Hematopoietic multipotent progenitor cell treated with erythropoietin and hydrocortisone succinate and interleukin-3 and kit ligand, for 8 days (in vitro differentiated cells): ENCODE measurements at places on chromosomes 12 and 14.

DNA sequence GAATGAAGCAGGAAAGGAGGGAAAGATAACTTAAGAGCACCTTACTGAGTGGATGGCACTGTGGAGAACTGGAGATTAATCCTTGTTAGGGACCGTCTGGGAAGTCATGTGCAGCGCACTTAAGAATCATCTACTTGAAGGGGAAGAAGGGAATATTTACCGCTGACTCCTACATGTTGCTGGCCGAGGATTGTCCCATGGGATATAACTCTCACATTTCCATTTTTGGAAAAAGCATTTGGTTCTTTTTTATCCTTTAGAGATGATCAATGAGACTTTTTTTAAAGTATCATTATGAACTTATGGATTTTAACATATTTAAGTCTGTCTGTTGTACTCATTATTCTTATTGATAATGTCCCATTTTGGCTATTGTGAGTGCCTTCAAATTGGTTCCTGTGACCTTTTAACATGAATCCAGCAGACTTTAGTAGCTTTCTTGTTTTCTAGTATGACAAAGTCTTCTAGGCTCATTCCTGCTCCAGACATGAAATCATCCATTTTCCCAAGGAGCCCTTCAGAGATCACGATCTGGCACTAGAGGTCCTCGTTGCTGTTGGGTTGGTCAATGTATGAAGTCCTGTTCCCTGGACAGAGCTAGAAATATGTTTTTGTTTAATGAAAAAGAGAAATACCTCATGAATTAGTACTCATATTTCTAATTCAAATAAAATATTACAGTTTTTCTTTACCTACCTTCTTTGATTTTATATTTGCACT is 20.2 kb upstream of the FAM234B start:
- DNase-seq, result no peak

DNA sequence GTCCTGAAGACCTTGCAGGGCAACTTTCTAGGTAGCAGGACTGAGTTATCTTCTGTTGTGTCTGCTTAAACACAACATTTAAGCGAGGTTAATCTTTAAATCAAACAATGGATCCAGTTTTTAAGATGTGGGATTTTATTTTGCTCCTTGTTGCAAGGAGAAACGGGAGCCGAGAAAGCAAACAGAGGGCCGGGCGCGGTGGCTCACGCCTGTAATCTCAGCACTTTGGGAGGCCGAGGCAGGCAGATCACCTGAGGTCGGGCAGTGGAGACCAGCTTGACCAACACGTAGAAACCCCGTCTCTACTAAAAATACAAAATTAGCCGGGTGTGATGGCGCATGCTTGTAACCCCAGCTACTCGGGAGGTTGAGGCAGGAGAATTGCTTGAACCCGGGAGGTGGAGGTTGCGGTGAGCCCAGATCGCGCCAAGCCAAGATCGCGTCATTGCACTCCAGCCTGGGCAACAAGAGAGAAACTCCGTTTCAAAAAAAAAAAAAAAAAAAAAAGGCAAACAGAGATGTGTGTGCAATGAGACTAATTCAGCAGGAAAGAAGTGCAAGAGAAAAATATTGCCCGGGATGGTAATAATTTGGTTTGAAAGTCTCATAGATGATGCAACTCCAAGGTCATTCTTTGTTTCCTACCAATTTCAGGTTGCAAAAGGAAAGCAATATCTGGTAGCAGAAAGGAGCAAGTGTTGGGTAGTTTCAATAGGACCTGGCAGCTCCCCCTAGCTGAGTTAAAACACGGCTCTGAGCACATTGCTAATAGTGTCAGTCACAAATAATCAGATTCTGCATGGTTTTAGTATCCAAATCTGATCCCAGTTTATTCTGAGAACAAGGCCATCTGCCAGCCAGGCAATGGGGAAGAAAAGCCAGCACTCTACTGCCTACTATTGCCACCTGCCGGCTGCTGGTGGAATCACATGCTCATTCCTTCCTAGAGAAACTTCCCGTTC is 141.4 kb downstream of the PPM1H start:
- DNase-seq, result peak; percentile 78

GRCh38 chr12:7994731-7995205 is 37.7 kb upstream of the FOXJ2 start:
- no peak for DNase-seq

GRCh38 chr12:57754411-57755193 is at the start of gene MARCHF9:
TSS of gene MARCHF9 (plus strand) at chr12:57755103. CDS start at chr12:57755529, 426 bp downstream.
- DNase-seq, result peak; percentile 60

GRCh38 chr12:28851781-28852180 is 297.3 kb upstream of the FAR2 start:
- DNase-seq, result no peak

DNA sequence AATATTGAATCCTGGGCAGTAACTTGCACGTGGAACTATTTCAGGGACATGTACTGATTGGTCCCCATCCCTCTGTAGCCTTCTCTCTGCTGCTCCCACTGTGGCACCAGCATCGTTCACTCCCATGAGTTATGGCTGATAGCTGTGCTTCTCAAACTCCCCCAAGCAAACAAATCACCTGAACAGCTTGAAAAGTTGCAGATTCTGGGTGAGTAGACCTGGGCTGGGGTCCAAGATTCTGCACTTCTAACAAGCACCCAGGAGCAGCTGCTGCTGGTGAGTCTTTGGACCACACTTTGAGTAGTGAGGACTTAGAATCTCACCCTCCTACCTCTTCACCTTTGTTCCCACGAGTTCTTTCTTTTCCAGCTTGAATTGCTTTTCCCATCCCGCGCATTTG is 49.4 kb upstream of the ZFP36L1 start:
- no peak for DNase-seq

- no peak for DNase-seq
Observed at GRCh38 chr14:63421226-63421625, 102.5 kb upstream of the GPHB5 start.

DNA sequence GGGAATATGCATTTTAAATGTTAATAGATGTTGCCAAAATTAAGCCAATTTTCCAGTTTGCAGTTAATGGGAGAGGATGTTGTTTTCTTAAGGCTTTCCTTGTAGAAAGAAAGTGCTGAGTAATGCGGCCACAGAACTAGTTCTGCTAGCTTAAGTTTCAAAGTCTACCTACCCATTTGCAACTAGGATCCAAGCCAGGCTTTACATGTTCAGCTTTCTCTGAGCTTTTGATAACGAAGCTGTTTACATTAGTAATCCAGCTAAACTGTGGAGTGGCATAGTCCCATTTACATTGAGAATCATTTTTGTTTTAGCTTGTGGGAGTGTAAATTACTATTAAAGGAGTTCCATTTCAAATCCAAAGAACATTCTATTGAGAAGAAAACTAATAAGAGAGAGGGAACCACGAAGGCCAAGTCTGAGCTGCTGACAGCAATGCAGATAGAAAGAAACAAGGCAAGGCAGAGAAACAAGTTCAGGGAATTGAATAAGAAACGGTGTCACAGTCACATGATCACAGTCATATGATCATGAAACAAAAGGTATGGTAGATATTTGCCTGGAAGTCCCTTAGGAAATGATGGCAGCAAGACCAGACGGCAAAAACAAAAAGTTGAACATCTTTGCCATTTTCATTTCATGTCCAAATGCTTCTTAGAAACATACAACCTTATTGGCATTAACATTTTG is 274.9 kb downstream of the PAWR start:
- DNase-seq, result no peak

DNA sequence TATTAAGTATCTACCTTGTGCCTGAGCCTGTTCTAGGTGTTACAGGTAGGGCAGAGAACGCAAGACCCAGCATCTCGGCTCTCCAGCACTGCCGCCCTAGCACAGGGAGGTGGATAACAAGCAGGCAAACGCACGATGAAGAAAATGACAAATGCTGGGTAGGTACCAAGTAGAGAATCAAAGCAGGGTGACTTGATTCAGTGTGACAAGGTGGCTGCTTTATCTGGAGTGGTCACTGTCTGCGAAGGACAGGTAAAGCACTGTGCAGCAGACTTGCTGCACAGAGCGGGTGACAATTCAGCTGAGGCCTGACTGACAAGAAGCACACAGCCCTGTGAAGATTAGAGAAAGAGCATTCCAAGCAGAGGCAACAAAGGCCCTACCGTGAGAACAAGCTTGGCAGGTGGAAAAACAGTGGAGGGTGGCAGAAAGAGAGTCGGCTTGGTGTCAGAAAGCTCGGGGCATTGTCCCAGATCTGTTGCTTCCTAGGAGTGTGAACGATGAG is 12.9 kb downstream of the PRKCH start:
- DNase-seq, result no peak

GRCh38 chr12:62724285-62724684 is 210.7 kb downstream of the PPM1H start:
- DNase-seq, result no peak

- no peak for DNase-seq
Observed at GRCh38 chr14:71244341-71244740, 337.1 kb downstream of the PCNX1 start.

- DNase-seq, result no peak
Observed at GRCh38 chr14:24390701-24391468, 7.9 kb upstream of the NYNRIN start.

GRCh38 chr14:50967790-50968189 is 23.5 kb upstream of the PYGL start:
- no peak for DNase-seq

- no peak for DNase-seq
Observed at GRCh38 chr12:98788396-98788795, 143.3 kb downstream of the APAF1 start.

DNA sequence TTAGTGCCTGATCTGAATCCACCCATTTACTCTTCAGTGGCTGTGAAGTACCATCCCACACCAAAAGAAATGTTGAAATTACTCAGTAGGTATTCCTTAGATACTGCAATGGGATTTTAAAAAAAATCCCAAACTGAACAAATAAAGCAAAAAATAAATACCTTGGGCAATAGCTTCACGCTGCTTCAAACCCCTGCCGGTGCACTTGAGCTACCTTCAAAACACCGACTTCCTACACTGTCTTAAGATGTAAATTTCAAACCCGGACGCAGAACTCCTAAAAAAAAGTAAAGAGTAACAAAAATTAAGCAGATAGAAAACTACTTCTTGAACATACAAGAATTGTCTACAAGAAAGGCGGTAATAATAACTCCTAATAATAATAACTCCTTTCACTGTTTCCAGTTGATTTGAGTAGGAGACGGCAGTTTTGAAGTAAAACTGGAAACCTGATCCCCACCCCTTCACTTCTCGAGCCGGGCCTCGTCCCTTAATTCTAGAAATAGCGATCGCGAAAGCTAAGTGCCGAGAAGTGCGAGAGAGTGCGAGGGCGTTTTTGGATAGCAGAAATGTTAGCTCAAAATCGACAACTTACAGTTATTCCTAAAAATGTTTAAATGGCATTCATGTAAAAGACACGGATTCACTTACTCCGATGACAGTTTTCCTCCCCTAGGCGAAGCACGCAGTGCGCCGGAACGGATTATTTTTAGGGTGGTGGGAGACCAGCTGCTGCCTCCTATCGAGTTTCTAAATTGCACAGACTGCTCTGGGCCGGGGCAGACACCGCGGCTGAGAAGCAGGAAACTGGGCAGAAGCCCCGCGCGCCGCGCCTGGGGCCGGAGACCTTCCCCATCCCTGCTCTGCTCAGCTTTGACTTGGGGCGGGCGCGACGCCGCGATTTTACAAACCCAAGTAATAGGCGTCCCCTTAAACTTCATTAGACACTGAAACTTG is at the start of gene ABCC9:
Gene ABCC9, minus strand, starts transcription at position 878 of the 957 bp plus-strand sequence. CDS start 4,752 bp downstream, outside the sequence.
- no peak for DNase-seq

GRCh38 chr14:52051871-52052270 is 17.0 kb downstream of the NID2 start:
- no peak for DNase-seq

DNA sequence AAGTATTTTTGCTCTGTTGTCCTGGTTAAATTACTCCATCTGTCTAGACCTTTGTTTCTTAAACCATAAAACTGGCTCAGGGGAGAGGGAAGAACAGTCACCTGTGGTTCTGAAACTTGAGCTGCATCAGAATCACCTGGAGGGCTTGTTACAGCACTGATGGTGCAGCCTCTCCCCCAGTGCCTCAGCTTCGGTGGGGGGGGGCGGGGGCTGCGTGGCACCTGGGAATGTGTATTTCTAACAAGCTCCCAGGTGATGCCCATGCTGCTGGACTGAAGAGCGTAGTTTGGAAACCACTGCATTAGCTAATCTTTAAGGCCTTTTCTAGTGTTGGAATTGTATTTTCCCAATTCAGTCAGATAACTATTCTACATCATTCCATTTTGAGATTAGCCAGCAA is 42.7 kb downstream of the GPHB5 start:
- no peak for DNase-seq

GRCh38 chr12:66584673-66585072 is 94.2 kb downstream of the GRIP1 start:
- DNase-seq, result no peak

GRCh38 chr14:75518625-75519024 is 3.6 kb upstream of the BATF start:
- DNase-seq, result peak; percentile 66

GRCh38 chr12:112214064-112214463 is 88.7 kb downstream of the TRAFD1 start:
- no peak for DNase-seq

- no peak for DNase-seq
Observed at GRCh38 chr12:89777733-89778379, 69.2 kb upstream of the ATP2B1 start.
